Uterus (tissue), 4 donors: ENCODE measurements at places on chromosomes 4 and X. TPM values are rescaled to one million over a fixed set of nuclear protein-coding genes. Genes with fewer than 3 reads are reported as not detected.
A peak's percentile ranks its signal among the peaks of the same experiment; 100 is the strongest.

DNA sequence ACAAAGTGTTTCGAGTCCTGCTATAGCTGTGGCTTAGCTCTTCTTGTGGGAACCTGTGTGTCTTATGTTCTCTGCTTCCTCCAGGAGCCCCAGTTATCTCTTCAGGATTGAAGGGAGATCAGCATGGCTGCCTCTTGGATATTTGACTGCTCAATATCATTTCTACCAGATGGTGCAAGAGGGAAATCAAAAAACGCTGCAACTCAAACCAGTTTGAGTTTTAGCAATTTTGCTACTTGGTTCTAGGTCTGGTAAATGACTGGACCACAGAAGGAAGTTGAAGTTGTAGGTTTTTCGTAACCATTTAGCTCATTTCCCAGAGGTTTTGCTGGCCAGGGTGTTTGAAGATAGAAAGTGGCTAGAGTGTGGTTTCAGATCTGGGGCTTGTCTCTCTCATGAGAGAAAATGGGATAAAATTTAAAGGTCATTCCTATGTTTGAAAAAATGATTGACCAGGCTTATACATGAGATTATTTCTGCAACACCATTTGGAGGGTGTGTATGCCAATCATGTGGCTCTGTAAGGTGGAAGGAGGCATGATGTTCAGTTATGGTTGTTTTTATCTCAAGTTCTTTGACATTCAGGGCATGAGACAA lies 210.4 kb downstream of the SPRY1 start:
- no peak for DNase-seq
- no peak overlapping the region for H3K4me3 ChIP-seq
- no peaks in the 10 kb centered on the region for H3K27me3 ChIP-seq
- H3K27ac ChIP-seq = no peak overlapping the region
- H3K36me3 ChIP-seq = no peaks in the 10 kb centered on the region

DNA sequence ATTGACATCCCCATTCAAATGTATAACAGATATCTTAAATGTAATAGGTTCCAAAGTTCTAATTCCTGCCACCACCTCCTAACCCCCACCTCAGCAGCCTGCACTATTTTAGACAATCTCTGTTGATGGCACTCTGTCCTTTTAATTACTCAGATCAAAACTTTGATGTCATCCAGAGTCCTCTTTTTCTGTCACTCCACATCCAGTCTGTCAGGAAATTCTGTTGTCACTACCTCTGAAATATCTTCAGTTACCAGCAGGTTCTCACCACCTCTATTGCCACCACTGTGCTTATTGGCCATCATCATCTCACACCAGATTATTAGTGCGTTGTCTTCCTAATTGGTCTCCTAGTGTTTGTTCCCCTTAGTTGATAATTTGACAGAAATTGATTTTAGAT lies 76.2 kb downstream of the PTPN13 start:
- no peaks in the 10 kb centered on the region for H3K4me1 ChIP-seq
- H3K27me3 ChIP-seq = no peaks in the 10 kb centered on the region
- DNase-seq = no peak
- no peak overlapping the region for H3K4me3 ChIP-seq

Gene ATOH1
- total RNA-seq = not detected

Gene DCLK2
- total RNA-seq = 6.9 TPM

Gene NOX1
- not detected for total RNA-seq

Gene DRP2
- 0.29 TPM for total RNA-seq

Gene PRKG2
- total RNA-seq = 4.4 TPM

- H3K27ac ChIP-seq = no peak overlapping the region
- no peaks in the 10 kb centered on the region for H3K27me3 ChIP-seq
- DNase-seq = no peak
- no peaks in the 10 kb centered on the region for H3K36me3 ChIP-seq
- no peaks in the 10 kb centered on the region for H3K4me1 ChIP-seq
- H3K4me3 ChIP-seq = no peak overlapping the region
Observed at GRCh38 chr4:87931932-87932331, 43.6 kb upstream of the SPP1 start.

Gene INPP4B
- total RNA-seq = 29.4 TPM

GRCh38 chrX:41921492-41922430 lies 1.6 kb downstream of the CASK start:
- no peaks in the 10 kb centered on the region for H3K4me1 ChIP-seq
- DNase-seq = no peak
- peak overlapping the region; percentile 46 for H3K4me3 ChIP-seq
- H3K27ac ChIP-seq = peak overlapping the region; percentile 77
- no peaks in the 10 kb centered on the region for H3K27me3 ChIP-seq

Gene ATP8A1
- 28.5 TPM for total RNA-seq

Gene PAK3
- total RNA-seq = 24.8 TPM

DNA sequence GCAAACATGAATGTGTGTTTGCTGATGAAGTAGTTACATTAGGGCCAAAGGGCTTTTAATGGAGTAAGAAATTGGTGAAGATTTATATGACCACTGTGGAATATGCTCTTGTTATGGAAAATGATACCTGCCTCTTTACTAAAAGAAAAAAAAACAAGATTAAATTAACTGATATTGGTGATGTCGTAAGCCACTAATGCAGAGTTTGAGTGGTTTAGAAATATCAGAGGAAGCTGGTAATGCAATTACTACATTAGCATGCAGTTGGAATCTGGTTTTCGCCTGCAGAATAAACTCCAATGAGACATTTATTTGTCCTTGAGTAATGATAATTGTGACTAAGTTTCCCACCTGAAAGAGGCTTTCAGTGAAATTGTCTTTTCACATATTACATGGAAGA lies 597.9 kb downstream of the GALNTL6 start:
- no peaks in the 10 kb centered on the region for H3K4me1 ChIP-seq
- DNase-seq = no peak
- H3K27me3 ChIP-seq = no peaks in the 10 kb centered on the region
- no peaks in the 10 kb centered on the region for H3K36me3 ChIP-seq
- no peak overlapping the region for H3K4me3 ChIP-seq

Gene LNX1
- total RNA-seq = 12.0 TPM

GRCh38 chrX:10617186-10617998 lies 3.0 kb downstream of the MID1 start:
- H3K36me3 ChIP-seq = no peaks in the 10 kb centered on the region
- no peak overlapping the region for H3K4me3 ChIP-seq
- H3K27ac ChIP-seq = no peak overlapping the region
- DNase-seq = no peak
- H3K27me3 ChIP-seq = no peaks in the 10 kb centered on the region

DNA sequence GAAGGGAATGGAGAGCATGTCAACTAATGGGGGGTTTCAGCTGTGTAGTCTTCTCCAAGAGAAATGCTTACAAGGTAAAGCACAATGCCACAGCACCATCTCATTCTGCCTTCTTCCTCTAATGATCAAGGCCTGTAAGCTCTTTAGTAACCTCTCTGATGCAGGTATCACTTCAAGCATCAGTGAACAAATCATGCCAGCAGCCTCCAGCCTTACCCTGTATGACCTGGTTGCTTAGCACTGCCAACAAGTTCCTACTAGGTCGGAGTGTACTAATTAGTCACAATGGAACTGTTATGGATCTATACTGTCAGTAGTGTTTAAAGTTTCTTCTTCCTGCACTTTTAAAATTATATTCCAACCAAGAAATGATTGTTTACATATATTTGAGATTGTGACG lies 197.7 kb downstream of the GRID2 start:
- H3K36me3 ChIP-seq = no peaks in the 10 kb centered on the region
- H3K4me1 ChIP-seq = no peaks in the 10 kb centered on the region
- no peak overlapping the region for H3K27ac ChIP-seq
- H3K4me3 ChIP-seq = no peak overlapping the region
